Heart right ventricle (tissue), 16 donors: ENCODE measurements at places on chromosomes 12 and 14. TPM values are rescaled to one million over a fixed set of nuclear protein-coding genes. Genes with fewer than 3 reads are reported as not detected.

DNA sequence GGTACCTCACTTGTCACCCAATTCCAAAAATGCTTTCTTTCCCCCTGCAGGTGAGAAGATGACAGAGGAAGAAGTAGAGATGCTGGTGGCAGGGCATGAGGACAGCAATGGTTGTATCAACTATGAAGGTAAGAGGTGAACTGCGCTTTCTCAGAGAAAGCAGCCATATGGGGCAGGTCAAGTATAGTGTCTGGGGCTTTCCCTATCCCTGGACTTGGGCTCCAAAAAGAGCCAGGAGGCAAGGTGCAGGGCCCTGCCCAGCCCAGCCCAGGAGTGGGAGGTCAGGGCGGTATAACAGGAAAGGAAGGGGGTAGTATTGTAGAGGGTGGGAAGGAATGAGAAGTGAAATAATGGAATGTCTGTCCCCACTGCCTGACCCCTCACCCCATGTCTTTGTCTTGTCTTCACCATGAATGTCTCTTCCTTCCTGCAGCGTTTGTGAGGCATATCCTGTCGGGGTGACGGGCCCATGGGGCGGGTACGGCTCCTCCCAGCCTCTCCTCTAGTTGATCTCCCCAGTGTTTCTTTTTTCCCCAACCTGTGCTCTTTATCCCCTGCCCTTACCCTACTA is 2.1 kb downstream of the MYL6 start:
- H3K36me3 ChIP-seq = peaks cover 55% of the 10 kb centered on the region
- peaks cover 56% of the 10 kb centered on the region for H3K4me1 ChIP-seq
- H3K27ac ChIP-seq = peak overlapping the region; percentile 98
- no peak for DNase-seq

- no peaks in the 10 kb centered on the region for H3K27me3 ChIP-seq
- no peak overlapping the region for H3K27ac ChIP-seq
- no peak overlapping the region for H3K4me3 ChIP-seq
- DNase-seq = no peak
- H3K36me3 ChIP-seq = peaks cover 34% of the 10 kb centered on the region
Measured at GRCh38 chr12:96329545-96329944, 70.7 kb downstream of the CDK17 start.

DNA sequence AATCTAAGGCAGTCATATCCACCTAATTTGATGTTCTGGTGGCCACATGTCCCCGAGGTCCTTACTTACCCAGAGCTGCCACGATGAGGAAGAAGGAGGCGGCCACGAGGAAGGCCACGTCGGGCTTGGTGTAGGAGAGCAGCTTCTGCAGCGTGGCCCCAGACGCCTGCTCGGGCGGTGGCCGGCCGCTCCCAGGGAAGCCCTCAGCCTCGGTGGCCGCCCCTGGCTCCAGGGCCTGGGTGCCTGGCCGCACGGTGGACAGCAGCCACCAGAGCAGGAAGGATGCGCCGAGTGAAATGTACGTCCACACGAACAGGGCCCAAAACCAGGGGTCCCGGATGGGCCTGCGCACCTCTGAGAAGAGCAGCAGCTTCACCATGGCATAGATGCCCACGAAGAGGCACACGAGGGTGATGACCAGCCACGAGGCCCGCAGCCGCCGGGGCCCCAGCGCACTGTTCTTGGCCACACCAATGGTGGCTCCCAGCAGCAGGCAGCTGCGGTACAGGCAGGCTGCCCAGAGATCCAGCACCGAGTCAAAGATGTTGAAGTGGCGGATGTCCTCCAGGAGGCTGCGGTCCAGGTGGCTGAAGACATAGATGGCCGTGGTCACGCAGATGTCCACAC is 6.6 kb downstream of the ABCB9 start:
- H3K4me3 ChIP-seq = no peak overlapping the region
- peaks cover 13% of the 10 kb centered on the region for H3K36me3 ChIP-seq
- no peaks in the 10 kb centered on the region for H3K27me3 ChIP-seq
- peaks cover 32% of the 10 kb centered on the region for H3K4me1 ChIP-seq

- DNase-seq = no peak
- peaks cover 3% of the 10 kb centered on the region for H3K27me3 ChIP-seq
- no peak overlapping the region for H3K27ac ChIP-seq
- no peak overlapping the region for H3K4me3 ChIP-seq
- H3K36me3 ChIP-seq = no peaks in the 10 kb centered on the region
Measured at GRCh38 chr14:67435603-67436002, 23.6 kb upstream of the PLEK2 start.

The GAS2L3 gene
- total RNA-seq = 3.9 TPM

The CLEC14A gene
- 38.4 TPM for total RNA-seq

The SAMD4A gene
- total RNA-seq = 164 TPM

The GPRC5D gene
- not detected for total RNA-seq

The PPM1H gene
- 5.4 TPM for total RNA-seq
